Left lung (tissue), 14 donors: ENCODE measurements at places on chromosomes 5 and 9. TPM values are rescaled to one million over a fixed set of nuclear protein-coding genes. Genes with fewer than 3 reads are reported as not detected.

IFNA6 gene
- not detected for total RNA-seq

SPATA31E1 gene
- not detected for total RNA-seq

ZNF462 gene
- total RNA-seq, result 41.4 TPM

IL11RA gene
- total RNA-seq, result 13.8 TPM

TMEM141 gene
- total RNA-seq, result 76.6 TPM

UGT3A1 gene
- total RNA-seq, result not detected

STK32A gene
- total RNA-seq, result 7.7 TPM

CDC25C gene
- 0.34 TPM for total RNA-seq

PFN3 gene
- not detected for total RNA-seq

RNF20 gene
- 37.7 TPM for total RNA-seq
